ENCODE measurements at places on chromosomes 12 and 14.

GRCh38 chr12:24796876-24797275, 152.0 kb downstream of the BCAT1 start:
- no peak for DNase-seq

DNA sequence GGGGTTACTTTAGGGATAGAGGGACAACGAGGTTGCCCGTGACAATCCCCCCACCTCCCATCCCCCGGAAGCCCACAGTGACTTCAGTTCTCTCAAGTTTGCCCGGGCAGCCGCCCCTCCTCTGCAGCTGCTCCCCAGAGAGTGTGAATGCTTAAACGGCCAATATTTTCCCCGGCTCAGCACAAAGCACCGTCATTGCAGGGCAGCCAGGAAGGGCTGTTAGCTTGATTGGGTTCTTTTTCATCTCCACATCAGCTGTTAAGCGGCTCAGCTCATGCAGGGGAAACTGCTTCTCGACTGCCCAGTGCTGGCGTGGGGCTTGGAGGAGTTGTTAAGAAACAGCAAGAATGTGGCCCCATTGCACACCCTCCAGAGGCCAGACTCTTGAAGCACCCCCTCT, 120.5 kb upstream of the NCOR2 start:
- peak; percentile 21 for DNase-seq

- no peak for DNase-seq
These were observed 306.7 kb downstream of the NUAK1 start for GRCh38 chr12:105832021-105832420.

DNA sequence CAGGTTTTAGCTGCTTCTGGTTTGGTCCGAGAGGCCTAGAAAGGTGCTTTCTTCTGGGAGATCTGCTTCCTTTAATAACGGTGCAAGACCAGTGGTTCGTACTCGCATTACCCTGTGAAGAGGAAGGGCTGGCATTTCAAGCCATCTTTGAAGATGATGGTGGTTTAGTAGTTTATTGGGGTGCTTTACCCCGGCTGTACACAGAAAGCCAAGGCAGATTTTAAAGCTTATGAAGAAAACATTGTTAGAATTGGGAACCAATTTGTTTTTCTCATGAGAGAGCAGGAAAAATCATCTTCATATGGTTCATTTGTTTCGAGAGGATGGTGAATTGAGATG, 3.6 kb downstream of the CCND2 start:
- DNase-seq = no peak

DNA sequence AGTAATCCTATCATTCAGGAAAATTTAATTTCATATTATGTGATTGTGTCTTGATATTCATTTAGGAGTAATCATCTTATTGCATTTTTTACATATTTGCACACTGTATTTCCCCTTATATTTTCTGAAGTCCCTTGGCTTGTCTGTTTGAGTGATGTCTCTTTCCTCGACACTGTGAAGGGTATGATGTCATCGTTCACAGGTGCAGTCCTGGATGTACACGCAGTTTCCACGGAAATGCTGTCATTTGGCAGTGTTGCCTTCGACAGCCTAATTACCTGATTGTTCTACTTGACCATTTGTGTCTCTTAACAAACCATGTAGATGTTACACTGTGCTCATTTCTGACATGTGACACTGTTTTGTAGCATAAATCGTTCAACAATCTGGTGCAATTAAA, 1277.0 kb downstream of the TMEM121 start:
- no peak for DNase-seq

GRCh38 chr14:22319526-22320361, 269.3 kb downstream of the DAD1 start:
- peak; percentile 55 for DNase-seq

GRCh38 chr12:42981379-42981778, 391.8 kb upstream of the PRICKLE1 start:
- DNase-seq = no peak

- no peak for DNase-seq
These were observed 13.9 kb downstream of the RPS6KA5 start for GRCh38 chr14:91046488-91047072.

DNA sequence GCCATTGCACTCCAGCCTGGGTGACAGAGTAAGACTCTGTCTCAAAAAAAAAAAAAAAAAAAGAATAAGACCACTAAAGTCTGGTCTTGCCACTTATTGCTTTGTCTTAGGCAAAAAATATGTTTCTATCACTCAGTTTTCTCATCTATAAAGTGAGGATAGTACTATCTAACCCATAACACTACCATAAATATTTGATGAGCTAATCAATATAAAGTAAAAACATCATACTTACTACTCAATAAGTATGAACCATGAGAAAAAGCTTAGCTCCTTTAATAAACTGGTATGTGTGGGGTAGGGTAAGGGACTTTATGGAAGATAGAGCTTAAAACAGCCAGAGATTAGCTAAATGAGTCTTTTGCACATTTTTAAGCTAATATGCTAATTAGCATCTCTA, 85.5 kb downstream of the GXYLT1 start:
- no peak for DNase-seq

- DNase-seq = no peak
These were observed 179.6 kb downstream of the TMEM117 start for GRCh38 chr12:44015333-44015941.

DNA sequence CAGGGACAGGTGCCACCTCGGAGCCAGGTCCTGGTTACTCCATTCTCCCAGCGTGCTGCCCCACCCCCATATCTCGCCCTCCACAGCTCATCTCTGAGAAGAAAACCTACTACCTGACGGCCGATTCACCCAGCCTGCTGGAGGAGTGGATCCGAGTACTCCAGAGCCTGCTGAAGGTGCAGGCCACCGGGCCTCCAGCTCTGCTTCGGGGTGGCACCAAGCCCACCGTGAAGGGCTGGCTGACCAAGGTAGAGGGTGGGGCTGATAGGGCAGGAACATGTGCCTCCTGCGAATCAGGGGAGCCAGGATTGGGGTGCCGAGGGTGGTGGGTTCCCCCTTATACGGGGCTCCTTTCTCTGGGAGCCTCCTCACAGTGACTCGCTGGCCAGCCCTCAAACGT, 25.9 kb downstream of the PIGH start:
- DNase-seq = no peak

- peak; percentile 47 for DNase-seq
These were observed 75.3 kb upstream of the FAR2 start for GRCh38 chr12:29073631-29074239.

GRCh38 chr14:102717276-102717675, 60.0 kb upstream of the TRAF3 start:
- no peak for DNase-seq

- DNase-seq = no peak
These were observed 381.9 kb downstream of the SLC16A7 start for GRCh38 chr12:59977779-59978178.

- no peak for DNase-seq
These were observed 323.3 kb upstream of the TMEM132C start for GRCh38 chr12:127943481-127944210.

GRCh38 chr12:104285740-104286515, 17.6 kb upstream of the EID3 start:
- DNase-seq = no peak

DNA sequence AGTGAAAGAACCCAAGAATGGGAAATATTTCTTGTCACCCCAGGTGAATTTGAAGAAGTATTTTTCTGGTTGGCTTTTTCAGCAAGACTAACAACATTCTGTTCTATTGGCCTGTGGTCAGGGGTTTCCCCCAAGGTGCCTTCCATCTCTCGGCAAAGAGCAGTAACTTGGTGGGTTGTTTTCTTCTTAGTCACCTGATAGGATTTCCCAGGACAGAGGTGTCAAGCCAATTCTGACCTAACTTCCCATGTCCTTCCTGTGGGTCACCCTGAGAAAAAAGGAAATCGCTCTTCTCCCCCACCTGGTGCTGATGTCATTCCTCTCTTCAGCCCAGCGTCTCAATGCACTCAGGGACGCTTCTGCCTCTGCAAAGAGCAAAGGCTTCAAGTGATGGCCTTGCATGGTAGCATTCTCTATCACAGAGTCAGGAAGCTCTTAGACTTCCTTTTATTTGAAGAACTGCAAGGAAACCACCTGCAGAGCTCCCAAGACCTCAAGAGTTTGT, 16.1 kb upstream of the IFNG start:
- no peak for DNase-seq

DNA sequence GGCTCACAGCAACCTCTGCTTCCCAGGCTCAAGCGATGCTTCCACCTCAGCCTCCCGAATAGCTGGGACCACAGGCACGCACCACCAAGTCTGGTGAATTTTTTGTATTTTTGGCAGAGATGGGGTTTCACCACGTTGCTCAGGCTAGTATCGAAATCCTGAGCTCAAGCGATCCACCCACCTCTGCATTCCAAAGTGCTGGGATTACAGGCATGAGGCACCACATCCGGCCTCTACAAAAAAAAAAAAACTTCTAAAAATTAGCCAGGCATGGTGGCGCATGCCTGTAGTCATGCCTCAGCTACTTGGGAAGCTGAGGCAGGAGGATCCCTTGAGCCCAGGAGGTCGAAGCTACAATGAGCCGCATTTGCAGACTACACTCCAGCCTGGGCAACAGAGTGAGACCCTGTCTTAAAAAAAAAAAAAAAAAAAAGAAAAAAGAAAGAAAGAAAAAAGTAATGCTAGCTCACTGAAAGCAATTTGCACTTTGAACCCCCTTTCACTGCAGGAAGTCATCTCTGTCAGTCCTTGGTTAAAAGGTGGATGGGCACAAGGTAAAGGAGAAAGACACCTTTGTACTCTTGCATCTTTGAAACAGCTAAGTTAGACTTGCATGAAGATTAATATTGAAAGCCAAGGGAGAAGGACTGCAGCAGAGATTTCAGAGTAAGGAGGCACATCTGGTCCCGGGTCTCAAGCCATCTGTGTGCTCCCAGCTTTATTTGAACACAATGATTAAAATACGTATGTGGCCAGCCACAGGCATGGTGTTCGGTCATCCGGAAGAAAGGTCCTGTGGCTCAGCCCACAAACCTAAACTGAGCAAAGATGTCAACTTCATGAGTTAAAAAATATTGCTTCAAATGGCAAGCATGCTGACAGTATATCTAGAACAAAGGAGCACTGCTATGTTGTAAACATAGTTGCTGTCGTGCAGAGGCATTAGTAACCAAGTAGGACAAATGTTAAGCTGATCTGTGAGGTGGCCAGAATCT, 103.8 kb upstream of the HMGA2 start:
- DNase-seq = no peak

DNA sequence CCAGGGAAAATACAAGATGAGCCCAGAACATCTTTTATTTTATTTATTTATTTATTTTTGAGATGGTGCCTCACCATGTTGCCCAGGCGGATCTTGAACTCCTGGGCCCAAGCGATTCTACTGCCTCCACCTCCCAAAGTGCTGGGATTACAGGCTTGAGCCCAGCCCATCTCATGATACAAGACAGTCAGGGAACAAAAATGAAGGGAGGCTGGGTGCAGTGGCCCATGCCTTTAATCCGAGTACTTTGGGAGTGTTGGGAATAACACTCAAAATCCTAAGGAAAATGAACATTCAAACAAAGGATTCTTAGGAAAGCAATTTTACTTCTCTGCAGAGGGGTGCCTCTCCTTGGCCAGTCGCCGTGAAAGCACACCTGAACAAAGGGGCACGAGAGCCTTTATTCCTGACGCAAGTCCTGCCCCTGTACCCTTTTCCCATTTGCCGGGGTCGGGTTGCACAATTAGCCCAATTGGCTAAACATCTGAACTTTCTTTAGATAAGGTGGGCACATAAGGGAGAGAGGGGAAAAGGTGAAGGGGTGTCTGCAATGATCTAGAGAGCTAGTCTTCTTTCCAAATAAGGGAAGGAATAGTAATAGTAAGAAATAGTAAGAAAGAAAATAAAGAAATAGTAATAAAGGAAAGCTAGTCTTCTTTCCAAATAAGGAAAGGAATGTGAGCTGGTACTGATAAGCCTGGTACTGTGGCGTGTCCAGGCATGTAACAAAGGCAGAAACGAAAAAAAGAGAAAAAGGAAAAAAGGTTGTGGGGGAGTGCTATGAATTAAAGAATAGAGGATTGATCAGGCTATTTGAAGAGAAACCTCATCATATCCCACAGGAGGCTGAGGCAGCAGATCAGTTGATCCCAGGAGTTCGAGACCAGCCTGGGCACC, 13.4 kb downstream of the NCAPD2 start:
- DNase-seq = no peak

- no peak for DNase-seq
These were observed 583 bp downstream of the DNAH10 start for GRCh38 chr12:123762715-123763052.

DNA sequence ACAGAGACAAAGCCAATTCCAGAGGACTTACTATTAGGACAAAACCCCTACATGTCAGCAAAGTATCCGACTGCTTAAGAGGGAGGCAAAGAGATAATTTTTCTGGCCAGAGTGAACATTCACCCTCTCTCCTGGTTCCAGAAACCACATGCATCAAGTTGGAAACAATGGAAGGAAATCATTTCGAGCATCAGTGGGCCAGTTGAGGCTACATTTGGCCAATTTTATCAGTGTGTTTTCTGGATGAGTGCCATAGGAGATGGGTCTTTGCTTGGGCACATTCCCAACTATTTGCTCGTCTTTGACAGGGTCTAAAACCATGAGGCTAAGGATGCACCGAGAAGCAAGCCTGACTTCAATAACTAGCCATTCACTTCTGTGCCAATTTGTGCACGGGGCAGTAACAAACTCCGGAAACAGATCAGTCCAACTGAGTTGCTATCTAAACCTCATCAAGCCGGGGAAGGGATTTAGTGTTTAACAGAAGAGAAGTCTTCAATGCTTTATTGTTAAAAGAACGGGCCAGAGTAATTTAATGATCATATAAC, 17.4 kb downstream of the EGLN3 start:
- DNase-seq = no peak

GRCh38 chr12:114684098-114684869, at the start of gene TBX3:
Gene TBX3 (minus strand): TSS chr12:114684175. CDS start chr12:114683200, 975 bp downstream.
- peak; percentile 58 for DNase-seq

GRCh38 chr12:115404761-115405470, 720.9 kb upstream of the TBX3 start:
- no peak for DNase-seq

- no peak for DNase-seq
These were observed 24.9 kb downstream of the FBXO21 start for GRCh38 chr12:117165342-117165741.

GRCh38 chr14:50225974-50226297, 5.4 kb downstream of the SOS2 start:
- DNase-seq = peak; percentile 35

DNA sequence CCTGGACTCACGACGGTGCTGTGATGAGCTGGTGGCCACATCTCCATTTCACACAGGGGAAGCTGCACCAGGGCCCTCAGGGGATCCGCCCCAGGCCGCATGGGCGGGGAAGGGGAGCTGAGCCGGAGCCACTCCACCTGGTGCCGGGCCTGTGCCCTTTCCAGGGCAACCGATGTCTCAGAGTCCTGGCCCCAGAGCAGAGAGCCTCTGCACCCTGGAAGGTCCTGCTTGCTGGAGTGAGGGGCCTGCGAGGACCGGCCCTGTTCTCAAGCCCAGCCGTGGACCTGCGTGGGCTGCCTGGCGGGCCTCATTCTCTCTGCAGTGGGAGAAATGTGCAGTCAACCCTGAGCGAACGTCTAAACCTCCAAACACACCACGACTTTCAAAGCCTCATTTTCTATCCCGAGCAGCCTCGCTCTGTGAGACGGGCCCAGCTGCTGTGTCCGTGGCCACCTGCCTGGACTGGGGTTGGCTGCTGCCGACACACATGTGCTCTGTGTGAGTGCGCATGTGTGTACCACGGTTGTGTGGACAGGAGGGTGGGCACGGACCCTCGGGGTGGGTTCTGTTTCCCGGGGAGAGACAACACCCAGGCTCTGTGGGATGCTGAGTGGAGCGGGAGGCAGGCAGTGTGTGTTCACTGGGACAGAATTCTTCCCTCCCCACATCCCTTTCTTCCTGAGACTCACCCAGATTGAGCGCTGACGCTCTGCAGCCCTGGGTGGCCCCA, 163.5 kb downstream of the KIF26A start:
- no peak for DNase-seq
